CD4-positive, alpha-beta T cell treated with Interleukin-1 beta for 1 hour (primary cell): ENCODE measurements at places on chromosomes 11 and 22.

DNA sequence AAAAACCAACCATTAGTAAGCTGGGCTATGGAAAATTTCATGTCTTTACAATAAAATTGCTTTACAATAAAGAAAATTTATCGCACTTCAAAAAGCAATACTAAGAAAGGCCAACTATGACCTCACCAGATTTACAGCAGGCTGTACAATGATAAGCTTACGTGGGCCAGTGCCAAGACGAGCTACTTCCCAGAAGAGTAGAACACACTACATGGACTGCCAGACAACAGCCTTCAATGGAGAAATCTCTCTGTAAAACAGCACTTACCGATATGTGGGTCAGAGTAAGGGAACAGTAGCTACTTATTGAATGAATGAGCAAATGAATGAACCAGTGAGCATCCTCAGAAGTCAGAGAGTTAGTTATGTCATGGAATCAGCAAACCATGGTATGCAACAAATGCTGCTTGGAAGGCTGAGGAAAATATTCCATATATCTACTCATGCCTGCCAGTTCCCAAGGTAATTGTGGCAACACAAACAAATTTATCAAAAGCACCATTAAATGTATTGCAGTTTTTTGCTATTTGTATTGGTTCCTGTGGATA, 74.4 kb downstream of the SLC36A4 start:
- no peak for DNase-seq

DNA sequence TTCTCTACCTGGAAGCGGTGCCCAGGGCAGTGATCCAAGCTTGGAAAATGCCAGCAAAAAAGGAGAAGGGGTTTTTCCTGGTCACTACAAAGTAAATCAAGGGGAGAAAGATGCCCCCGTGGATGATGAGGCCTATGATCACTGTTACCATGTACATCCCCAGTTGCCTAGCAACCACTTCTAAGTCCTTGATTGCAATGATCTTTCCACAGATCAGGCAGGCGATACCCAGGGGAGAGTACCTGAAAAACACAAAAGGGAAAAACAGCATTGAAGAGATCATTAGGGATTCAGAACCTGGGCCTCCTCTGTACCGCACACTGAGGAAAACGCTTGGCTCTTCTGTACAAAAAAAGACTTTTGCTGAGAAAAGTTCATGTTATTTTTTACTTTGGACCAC, 127.1 kb downstream of the SLC1A2 start:
- DNase-seq, result no peak

- DNase-seq, result no peak
Measured at GRCh38 chr11:122804161-122804560, 34.1 kb upstream of the CRTAM start.

- no peak for DNase-seq
Measured at GRCh38 chr22:37126383-37126782, 16.9 kb upstream of the TMPRSS6 start.

GRCh38 chr22:44406341-44407170, 91.5 kb downstream of the RTL6 start:
- DNase-seq, result no peak

GRCh38 chr11:67429038-67429668, 859 bp downstream of the RPS6KB2 start:
- DNase-seq, result no peak

DNA sequence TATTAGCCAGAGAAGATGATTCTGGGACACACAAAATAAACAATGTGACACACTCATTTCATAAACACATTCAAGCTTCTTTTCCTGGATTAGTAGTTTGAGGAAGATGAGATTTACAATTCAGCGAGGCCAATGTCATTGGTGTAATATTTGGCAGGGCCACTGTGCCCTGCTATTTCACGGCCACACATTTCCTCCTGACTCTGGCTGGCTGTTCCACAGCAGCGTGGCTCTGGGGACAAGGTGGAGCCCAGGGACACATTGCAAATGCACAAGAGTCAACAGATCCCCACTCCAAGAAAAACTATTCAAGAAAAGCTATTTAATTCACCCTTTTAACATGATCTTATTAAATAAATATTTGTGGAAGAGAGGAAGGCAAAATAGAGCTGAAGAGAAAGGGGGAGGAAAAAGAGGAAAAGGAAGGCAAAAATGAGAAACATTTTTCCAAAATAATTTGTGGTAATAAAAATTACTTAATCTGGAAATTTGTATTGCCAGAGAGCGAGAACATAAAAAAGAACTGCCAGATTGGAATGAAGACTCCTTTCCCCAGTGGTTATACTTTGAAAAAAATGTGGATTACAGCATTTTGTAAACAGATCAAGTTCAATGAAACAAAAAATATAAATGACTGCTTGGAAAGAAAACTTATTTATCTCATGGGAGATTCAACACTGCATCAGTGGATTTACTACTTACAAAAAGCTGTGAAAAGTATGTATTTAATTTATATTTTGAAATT, 27.1 kb downstream of the NXPE2 start:
- no peak for DNase-seq

GRCh38 chr22:28398981-28399380, 280.7 kb downstream of the TTC28 start:
- DNase-seq, result no peak

DNA sequence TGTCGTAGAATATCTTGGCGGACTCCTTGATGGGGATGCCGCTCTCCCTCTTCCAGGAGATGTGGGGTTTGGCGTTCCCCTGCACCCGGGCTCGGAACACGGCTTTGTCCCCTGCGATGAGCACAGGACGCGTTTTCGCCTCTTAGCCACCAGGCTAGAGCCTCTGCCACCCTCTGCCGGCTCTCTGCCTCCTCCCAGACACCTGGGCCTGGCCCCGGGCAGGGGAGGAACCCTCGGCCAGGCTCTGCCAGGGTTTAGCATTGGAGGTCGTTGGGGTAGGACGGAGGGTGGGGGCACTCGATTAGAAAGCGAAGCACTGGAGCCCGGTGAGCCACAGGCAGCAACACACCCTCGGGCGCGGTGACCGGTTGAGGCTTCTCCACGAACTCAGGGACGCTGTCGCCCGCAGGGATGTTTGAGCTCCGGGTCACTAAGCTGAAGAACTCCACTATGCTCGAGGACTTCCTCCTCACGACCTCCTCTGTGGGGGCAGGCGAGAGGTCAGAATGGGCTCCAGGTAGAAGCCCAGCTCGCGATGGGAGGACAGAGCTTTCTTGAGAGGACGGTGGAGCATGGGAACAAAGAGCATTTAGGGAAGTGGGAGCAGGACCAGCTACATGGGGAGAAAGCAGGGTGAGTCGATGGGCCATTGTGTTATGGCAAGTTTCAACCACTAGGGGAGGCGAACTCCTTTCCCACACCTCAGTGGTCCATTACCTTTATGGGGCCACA, 4.3 kb downstream of the IGSF22 start:
- peak; percentile 61 for DNase-seq

- no peak for DNase-seq
Measured at GRCh38 chr11:67632175-67632981, 2.6 kb upstream of the NUDT8 start.
